ENCODE measurements at places on chromosomes 6 and 20.
A peak's percentile ranks its signal among the peaks of the same experiment; 100 is the strongest.

DNA sequence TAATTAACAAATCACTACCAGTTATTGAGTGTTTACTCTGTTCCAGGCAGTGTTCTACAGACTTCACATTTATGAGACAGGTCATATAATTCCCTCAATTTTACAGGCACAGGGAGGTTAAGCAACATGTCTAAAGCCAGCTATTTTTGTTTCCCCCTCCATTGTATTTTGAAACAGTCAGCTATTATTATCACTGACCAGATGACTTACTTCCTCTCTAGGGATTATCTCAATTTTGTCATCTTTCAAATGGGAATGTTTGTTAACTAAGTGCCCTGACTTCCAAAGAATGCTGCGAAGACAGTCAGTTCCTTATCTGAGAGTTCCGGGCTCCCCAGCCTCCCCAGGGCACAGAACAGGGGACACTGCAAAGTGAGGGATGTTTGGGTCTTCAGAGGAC, 5.6 kb upstream of the CNPY3 start:
- DNase-seq, result no peak

GRCh38 chr6:103862297-103862696, 997.4 kb downstream of the HACE1 start:
- no peak for DNase-seq

DNA sequence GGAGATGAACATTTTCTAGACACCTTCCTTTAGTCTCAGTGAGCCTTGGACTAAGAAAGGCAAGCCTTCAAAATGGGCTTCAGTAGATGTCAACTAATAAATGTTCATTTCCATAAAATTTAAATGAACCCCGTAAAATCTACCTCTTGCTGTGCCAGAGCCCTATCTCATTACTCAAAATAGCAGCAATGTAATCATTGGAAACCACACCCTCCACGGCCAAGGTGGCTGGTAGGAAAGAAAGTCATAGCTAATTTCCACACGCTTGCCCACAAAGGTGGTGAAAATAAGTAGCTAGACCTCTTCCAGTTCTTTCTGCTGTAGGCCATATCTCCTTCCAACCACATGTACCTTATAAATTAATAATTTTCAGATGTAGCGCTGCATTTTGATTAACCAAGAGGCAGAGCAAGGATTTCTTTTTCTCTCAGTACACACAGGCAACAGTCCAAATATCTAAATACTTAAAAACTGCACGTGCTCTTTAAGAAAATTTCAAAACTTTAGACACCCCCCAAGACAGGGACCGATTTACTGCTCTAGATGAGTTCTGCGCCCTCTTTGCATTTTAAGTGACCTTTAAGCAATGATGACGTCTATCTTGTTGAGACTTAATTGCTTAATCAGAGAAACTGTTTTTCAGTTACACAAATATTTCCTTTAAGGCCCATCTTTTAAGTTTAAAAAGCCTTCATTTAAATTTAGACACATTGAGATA, 290.8 kb downstream of the ZNF217 start:
- DNase-seq, result no peak

DNA sequence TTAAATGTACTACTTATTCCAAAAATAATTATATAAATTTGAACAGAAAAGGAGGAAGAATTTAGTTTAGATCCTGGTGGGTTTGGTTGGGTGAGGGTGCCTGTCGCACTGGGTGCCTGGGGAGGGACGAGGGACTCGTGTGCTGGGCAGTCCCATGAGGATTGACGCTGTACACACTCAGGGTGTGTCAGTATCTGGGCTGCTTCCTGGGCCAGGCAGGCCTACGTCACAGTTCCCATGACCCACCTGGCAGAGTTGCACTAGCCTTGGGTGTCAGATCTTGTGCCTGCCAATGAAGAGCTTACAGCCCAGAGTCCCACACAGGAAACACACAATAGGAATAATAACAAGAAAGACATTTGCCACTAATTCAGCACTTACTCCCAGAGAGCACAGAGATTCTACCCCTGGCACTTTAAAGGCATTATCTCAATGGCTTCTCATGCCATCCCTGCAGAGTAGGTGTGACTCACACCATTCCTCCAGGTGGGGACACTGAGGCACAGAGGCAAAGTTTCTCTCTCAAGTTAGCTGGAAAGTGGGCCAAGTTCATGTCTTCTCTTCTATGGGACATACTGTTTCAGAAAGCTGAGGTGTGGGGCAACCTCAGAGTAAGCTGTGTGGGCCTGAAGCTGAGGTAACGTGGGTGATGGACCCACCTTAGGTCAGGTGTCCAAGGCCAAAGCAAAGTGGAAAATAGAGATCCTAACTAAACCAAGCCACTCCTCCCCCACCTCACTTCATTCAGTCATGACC, 1.3 kb upstream of the SDCBP2 start:
- peak; percentile 93 for DNase-seq

GRCh38 chr20:36368869-36369268, 62.7 kb downstream of the DLGAP4 start:
- no peak for DNase-seq

GRCh38 chr20:48706710-48707365, 121.0 kb downstream of the PREX1 start:
- no peak for DNase-seq

- no peak for DNase-seq
These were observed 556.6 kb upstream of the CDH4 start for GRCh38 chr20:60695226-60696000.

DNA sequence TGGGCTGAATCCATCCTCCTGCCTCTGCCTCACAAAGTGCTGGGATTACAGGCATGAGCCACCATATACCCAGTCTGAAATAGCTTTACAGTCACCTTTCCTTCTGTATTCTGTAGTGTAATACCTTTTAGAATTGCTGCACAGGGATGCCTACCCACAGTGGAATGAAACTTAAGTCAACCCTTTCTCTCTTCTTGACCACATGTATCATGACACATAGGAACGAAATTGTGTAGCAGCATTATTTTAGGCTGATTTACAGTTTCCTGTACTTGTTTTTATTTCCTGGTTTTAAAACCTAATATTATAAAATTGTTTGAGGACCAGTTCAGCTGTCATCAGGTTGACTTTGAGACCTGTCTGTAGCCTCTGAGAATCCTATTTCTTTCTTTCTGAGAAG, 297.8 kb downstream of the ZFAND3 start:
- DNase-seq, result no peak

DNA sequence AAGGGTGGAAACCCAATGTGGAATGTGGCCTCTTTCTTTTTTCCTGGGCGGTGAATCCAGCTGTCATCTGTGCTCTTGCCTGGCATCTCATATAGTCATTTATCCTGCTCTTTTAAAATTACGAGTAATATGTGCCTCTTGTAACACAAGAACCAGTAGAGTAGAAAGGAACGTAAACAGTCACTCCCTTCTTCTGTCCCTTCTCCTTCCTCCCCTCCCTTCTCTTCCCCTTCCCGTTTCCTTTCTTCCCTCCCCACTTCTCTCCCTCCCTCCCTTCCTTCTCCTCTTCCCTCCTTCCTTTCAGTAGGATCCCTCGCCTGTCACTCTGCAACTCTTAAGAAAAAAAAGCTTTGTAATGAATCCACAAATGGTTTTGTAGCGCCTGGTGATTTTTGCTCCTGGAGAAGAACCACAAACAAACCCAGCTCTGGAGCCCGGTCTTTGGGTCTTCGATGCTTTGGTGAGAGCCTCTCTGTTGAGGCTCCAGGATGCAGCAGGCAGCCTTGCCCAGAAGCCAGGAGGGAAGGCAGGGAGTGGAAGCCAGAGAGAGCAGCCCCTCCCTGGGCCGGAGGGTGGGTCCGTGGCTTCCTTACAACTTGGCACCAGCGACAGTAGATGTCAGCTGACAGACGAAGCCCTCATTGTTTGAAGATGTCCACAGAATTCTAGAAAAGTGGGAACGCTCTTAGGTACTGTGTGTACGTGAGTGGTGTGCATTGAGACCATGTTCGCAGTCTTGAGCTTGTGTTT, 15.0 kb downstream of the DUSP22 start:
- peak; percentile 93 for DNase-seq

DNA sequence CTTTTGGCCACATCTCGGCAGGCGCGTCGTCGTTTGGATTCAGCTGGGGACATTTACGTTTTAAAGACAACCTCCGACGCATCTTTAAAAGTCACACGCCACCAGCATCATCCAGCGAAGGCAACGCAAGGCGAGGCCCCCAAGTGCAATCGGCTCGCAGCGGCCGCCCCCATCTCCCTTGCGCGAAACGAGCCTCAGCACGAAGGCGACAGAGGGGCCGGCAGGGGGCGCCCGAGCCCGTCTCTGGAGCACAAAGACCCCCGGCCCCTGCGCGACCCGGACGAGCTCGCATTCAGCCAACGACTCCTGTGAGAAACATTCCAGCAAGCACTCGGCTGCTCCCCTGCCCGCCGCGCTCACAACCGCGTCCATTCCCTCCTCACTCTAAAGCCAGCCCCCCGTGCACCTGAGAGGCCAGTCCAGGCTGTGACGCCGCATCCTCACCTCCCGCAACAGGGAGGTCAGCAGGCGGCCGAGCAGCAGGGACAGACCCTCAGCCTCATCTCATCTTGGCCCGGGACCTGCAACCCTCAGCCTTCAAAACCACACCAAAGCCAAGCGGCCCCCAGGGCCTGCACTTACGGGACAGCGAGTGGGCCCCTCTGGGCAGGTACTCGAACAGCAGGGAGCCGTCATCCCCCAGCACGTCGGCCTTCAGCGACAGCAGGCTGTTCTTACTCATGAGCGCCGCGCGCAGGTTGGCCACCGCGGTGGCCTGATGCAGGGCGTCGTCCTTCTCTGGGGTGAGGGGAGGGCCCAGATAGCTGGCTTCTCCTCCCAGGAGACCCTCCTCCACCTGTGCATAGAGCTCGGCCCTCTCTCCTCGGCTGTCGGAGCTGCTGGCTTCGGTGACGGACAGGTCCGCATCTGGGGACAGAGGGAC, 35.8 kb downstream of the SLC2A4RG start:
- DNase-seq, result no peak

Measured in lower leg skin (tissue), 4 donors.